ENCODE measurements at places on chromosomes 5 and 9.

- DNase-seq = no peak
Measured at GRCh38 chr5:38994324-38994927, 79.8 kb downstream of the RICTOR start.

DNA sequence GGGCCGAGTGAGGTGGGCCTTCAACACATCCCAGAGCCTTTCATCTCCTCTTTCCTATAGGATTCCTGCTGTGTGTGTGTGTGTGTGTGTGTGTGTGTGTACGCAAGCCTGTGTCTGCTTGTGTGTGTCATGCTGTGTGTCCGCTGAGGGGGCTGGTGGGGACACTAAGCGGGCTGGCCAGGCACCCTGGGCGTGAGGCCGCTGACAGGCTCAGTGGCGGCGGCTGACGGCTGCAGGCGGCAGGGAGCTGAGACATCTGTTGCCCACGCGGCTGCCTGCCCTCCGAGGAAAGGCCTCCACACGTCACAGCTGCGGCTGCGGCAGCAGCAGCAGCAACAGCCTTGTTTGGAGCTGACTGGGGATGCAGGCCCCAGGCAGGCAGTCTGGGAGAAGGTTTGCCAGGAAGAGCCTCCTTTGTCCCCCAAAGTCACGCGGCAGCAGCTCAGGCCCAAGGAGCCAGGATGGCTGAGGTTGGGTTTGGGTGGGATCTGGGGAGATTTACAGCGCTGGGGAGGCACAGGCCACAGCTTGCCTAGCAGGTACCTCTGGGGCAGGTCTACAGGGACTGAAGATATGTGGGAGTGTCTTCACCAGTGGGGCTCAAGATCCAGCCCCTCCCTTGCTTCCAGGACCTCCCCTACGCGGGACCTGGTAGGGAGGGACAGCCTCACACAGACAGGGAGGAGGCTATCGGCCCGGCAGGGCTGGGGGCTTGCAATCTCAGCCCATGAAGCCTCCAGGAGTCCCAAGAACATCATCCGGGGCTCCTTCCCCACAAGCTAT lies 1.8 kb downstream of the PDLIM4 start:
- no peak for DNase-seq

- DNase-seq = no peak
Measured at GRCh38 chr5:83265318-83265717, 188.0 kb downstream of the XRCC4 start.

DNA sequence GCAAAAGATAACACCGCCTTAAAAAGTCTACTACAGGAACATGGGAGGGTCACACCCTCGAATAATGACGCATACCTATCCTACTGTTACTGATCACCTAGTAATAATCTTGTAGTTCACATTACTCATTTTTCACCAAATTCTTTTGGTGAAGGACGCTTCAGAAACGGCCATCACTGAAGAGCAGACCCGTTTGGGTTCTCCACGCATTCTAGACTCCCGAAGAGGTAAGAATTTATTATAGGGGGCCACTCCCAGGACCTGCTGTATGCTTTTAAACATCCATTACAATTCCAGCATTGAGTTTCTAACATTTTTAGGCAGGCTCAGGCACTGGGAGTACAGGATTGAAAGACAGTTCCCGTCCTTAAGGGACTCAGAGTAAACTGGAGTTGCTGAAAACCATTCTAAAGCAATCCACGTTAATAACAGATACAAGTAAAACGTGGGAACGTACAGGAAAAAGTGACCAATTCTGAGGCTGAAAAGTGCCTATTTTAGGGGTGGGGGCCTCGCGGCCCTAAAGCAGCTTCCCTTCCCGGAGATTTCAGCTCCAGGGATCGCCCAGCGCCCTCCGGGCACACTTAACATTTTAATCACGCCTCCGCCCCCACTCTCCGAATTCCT lies at the start of gene FER:
Gene FER (plus strand): TSS at position 124 of the 627 bp plus-strand sequence. CDS start 50,286 bp downstream, outside the sequence.
- peak; percentile 50 for DNase-seq

GRCh38 chr5:165188556-165189175 lies 1683.2 kb downstream of the MAT2B start:
- no peak for DNase-seq

DNA sequence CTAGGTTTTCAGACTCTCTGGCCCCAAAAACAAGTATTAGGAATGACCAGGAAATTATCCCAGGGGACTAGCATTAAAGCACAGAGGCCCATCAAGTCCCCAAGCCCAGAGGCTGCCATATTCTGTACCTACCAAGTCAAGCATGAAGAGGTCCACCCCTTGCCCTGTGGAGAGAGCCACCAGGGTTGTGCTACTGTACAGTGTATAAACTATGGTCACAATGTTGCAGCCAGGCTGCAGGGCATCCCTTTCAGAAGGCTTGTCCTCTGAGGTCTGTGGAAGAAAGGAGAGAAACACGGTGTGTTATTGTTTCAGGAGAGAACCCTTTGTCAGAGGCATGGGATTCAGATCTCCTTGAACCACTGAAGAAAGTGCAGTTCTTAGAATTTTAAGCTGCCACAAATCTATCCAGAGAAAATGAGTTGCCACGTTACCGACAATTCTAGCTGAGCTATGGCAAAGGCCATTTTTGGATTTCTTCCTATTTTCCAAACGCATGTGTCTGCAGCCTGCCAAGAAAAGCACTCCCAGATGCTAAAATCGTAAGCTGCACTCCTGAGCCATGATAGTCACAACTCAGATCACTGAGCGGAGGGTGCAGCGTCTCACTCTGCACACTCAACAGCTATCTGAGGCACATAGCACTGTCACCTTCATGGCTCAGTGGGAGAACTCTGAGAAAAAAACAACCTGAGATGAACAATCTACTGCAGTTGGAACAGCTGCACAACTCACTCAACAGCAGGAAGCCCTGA lies 45.5 kb upstream of the SPATA31E1 start:
- no peak for DNase-seq

GRCh38 chr5:33631786-33632185 lies 191.0 kb downstream of the TARS1 start:
- DNase-seq = no peak
